ENCODE measurements at places on chromosomes 11 and 22.

- DNase-seq = no peak
Observed at GRCh38 chr11:102583141-102583873, 41.8 kb downstream of the MMP20 start.

DNA sequence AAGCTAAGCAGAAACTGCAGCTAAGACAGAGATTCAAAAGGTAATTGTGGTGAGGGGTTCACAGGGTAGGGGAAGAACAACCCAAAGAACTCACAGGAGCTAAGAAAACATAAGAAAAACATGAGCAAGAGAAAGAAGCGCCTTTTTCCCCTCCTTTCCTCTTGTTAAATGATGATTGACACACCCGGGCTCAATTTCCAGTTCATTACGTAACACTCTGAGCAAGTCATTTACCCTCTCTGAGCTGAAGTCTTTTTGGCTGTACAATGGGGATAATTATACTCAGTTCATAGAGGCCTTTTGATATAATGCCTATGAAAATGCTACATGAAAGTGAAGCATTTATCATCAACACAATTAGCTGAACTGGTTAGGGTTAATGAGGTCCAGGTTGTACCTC is 17.2 kb downstream of the LRP4 start:
- DNase-seq = no peak

- DNase-seq = no peak
Observed at GRCh38 chr11:128734103-128734831, 40.4 kb downstream of the FLI1 start.

GRCh38 chr11:12007769-12008737 is at the start of gene DKK3:
Gene DKK3 (minus strand): TSS chr11:12008626. CDS start chr11:12008582, 44 bp downstream.
- no peak for DNase-seq

DNA sequence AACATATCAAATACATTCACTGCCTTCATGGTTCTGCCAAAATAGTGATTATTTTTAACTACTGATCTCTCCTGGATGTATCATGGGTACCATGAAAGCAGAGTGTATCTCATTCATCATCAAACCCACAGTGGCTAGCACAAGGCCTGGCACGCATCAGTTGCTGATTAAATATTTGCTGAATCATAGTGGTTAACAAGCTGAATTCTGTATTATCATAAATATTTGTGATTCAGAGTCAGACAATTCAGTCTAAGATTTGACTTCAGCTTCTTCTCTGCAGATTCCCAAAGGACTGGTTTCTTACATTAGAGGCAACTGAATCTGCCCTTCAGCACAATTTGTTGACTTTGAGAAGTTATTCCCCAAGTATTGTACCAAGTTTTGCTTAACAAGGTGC is 715.8 kb upstream of the LRRC4C start:
- DNase-seq = no peak

GRCh38 chr22:49008682-49009235 is 818.9 kb downstream of the BRD1 start:
- no peak for DNase-seq

GRCh38 chr11:128726458-128727139 is 32.7 kb downstream of the FLI1 start:
- no peak for DNase-seq

DNA sequence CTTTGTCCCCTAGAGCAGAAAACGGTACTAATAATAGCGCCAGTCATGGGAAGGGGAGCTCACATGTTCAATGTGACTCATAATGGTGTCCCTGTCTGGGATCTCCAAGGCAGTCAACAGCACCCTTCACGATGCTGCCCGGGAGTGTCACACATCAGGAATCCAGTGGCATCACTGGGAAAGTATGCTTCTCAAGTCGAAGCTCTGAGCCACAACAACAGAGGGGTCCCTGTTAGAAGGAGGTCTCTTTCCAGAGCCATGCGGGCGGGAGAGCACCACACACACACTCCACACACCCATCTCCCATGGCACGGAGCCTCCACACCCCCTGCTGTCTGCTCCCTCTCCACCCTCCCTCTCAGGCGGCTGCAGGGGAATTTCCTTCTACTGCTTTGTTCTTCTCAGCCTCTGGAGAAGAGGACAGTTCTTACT is 119.7 kb downstream of the ETS1 start:
- no peak for DNase-seq

- no peak for DNase-seq
Observed at GRCh38 chr22:39130152-39130704, 22.3 kb downstream of the CBX7 start.

DNA sequence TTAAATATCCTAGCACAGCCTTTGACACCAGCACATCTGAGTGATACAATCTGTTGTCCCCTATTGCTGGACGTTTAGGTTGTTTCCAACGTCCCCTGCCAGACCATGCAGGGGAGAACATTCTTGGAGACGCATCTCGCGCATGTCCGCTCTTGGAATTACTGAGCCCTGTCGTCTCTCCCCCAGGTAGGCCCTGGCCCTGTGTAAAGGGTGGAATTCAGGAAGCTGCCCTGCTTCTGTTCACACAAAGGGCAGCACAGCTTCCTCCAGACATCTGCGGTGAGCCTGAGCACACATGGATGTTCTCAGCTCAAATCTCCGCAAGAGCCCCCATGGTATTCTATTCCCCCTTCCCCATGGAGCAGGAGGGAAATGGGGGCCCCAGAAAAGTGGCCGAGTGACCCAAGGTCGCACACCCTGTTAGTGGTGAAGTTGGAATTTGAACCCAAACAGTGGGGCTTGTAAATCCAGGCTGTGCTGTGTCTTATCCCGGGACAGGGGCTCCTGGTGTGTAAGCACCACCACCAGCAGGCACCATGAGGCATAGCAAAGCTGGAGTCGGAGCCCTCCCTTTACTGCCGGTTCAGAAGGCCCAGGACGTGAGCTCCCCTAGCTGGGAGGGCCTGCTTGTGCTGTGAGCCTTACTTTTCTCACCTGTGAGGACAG is 5.0 kb upstream of the FGF19 start:
- no peak for DNase-seq

- no peak for DNase-seq
Observed at GRCh38 chr22:38861170-38861876, 10.7 kb downstream of the CBX6 start.

GRCh38 chr11:92545906-92546471 is 321.4 kb downstream of the FAT3 start:
- DNase-seq = no peak

GRCh38 chr22:24386937-24387471 is 40.4 kb upstream of the ADORA2A start:
- DNase-seq = no peak

GRCh38 chr11:7571640-7572000 is 57.8 kb downstream of the PPFIBP2 start:
- DNase-seq = peak; percentile 26

DNA sequence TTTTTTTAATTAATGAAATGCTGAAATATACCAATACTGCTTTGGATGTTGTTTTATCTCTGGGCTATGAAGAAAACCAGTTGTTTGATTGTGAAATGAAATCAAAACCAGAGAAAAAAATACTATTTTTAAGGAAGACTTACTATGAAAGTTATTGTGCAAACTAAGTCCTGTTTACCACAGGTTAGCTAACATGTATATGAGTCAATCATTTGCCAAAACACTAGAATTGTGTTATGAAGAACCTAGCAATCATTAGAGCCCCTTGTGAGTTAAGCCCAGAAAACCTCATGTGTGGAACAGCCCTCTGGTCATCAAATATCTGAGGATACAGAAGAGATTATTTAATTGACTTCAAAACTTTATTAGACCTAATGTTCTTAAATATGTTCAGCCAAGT is 83.7 kb downstream of the FAT3 start:
- DNase-seq = no peak

GRCh38 chr11:67120881-67121710 is 2.0 kb downstream of the KDM2A start:
- no peak for DNase-seq

DNA sequence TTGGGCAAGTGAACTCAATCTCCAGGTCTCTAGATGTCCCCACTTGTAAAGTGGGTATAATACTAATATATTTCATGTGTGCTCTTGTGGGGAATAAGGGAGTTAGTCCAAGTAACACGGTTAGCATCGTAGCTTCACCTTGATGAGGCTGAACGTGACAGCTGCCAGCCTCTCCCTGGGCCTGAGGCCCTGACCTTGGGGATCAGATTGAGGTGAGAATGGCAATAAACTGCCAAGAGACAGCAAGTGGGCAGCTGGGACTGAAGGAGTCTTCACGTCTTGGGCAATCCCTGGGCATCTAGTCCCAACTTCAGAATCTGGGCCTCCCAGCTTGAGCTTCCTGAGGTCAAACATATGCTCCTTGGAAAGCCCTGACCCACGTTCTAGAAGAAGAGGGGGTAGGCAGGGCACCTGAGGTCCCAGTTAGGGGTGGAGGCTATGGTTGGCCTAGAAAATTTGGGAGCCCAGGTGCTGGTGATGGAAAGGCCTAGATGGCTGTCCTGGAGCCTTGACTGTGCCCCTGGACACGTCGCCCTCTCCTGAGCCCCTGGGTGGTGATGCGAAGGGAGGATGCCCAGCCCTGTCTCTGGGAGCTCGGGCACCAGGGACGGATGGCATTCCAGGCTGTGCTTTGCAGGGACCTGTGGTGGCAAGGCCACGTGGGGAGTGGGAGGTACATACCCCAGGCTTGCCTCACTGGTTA is 23.4 kb downstream of the ADAMTS15 start:
- no peak for DNase-seq

GRCh38 chr11:130636722-130637464 is 188.4 kb downstream of the ADAMTS15 start:
- no peak for DNase-seq

GRCh38 chr11:73760135-73760678 is 667 bp downstream of the RAB6A start:
- no peak for DNase-seq

GRCh38 chr22:30947816-30948454 is 20.6 kb downstream of the MORC2 start:
- no peak for DNase-seq

DNA sequence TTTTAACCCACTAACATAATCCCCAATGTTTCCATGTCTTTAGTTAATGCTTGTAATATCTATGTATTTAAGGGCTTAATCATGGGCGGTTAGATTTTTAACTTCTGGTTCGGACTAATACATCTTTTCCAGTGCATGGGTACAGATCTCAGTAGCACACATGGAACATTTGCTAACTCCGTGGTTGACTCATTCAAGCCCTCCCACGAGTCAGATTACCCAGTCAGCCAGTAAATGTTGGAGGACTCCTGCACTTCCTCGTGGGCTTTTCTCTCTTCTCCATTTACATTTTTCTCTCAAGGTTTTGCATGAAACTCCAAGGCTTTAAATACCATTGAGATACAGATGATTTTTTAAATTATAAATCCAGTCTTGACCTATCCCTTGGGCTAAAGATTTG is 313.9 kb downstream of the ST3GAL4 start:
- DNase-seq = no peak

- DNase-seq = no peak
Observed at GRCh38 chr11:73099512-73100266, 42.4 kb downstream of the FCHSD2 start.

GRCh38 chr11:28627690-28628255 is 519.6 kb downstream of the METTL15 start:
- no peak for DNase-seq

- DNase-seq = no peak
Observed at GRCh38 chr11:46210133-46210636, 67.3 kb upstream of the CREB3L1 start.

GRCh38 chr22:27273436-27273835 is 528.1 kb downstream of the MN1 start:
- DNase-seq = no peak

DNA sequence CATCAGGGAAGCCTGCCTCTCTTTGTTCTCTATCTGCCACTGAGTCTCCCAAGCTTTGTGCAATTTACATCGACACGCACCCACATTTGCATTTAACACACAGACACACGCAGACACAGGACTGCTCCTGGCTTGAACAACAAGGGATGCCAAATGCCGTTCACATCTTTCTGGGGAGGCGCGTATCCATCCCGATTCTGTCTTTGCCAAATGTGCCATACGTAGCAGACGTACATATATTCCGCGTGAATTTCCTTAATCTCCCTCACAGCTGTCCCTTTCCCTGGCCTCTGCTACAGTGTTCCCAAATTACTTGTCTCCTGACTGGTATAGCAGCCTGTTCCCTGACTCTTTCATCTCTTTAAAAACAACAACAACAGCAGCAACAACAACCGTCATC is 409.5 kb downstream of the MIAT start:
- no peak for DNase-seq

DNA sequence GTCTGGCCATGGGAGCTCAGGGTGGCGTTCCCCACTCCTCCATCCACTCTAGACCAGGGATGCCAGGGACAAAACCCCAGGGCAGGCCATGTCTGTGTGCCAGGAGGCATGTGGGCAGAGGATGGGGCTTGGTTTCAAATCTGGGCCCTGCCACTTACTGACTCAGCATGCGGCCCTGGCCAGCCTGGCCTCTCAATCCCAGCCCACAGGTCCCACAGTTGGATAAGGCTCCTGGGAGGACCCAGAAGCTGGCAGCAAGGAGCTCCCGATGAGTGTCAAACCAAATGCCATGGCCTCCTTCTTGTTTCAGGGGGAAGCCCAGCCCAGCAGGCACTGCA is 1290.4 kb downstream of the BRD1 start:
- DNase-seq = no peak

GRCh38 chr11:45217991-45218390 is 68.2 kb downstream of the SYT13 start:
- no peak for DNase-seq

- DNase-seq = no peak
Observed at GRCh38 chr22:19942157-19943081, 801 bp upstream of the TXNRD2 start.

DNA sequence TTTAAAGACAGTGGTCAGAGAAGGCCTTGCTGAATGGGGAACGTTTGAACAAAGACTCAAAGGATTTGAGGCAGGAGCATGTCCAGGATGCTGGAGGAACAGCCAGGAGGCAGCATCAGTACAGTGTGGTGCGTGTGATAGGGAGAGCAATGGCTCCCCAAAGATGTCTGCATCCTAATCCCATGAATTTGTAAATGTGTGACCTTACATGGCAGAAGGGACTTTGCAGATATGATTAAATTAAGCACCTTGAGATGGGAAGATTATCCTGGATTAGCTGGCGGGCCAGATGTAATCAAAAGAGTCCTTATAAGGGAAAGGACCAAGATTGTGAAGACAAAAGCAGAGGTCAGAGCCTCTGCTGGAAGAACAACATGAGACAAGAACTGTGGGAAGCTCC is 24.6 kb upstream of the FAT3 start:
- no peak for DNase-seq

GRCh38 chr11:35174666-35175065 is 35.7 kb downstream of the CD44 start:
- no peak for DNase-seq

DNA sequence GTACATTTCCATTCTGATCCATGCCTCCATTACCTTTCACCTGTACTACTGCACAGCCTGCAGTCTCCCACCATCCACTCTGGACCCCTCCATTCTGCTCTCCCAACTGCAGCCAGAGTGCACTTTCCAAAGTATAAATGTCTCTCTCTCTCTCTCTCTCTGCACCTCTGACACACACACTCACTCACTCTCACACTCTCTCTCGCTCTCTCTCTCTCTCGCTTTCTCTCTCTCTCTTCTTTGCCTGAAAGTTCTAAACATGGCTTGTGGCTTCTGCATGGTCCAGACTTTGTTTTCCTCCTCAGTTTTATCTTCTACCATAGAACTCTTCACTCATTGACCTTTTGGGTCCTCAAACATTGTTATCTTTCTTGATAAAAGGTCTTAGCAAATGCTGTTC is 76.6 kb downstream of the WNT11 start:
- DNase-seq = no peak
